Stimulated activated CD4-positive, alpha-beta T cell treated with anti-CD3 and anti-CD28 coated beads, Interleukin-1b, Interleukin-23, amount 100 ng/mL, for 1 hour (primary cell): ENCODE measurements at places on chromosomes 12 and 14.

DNA sequence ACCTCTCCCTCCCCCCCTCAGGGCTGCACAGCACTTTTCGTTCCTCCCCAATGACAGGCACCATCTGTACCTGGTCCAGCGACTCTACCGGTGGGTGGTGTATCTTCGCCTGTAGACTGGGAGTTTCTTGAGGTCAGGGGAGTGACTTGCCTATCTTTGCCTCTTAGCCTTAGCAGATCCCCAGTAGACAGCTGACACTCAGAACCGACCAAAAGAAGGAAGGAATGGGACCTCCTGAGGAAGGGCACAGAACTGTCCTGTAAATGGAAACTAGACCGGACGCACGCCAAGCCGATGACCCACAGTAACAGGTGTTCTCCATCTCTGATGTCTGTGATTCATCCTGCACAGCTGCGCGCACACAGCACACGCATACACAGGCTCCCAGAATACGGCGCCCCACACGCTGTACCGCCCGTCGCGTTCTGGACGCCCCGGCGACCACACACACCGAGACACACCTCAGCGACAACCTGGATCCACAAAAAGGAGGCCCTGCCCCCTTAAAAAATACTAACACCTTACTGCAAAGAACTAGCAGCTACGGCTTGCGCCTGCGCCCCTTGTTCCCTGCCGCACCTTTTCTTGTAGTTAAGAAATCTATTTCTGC lies 673 bp upstream of the TTC9 start:
- DNase-seq: no peak

DNA sequence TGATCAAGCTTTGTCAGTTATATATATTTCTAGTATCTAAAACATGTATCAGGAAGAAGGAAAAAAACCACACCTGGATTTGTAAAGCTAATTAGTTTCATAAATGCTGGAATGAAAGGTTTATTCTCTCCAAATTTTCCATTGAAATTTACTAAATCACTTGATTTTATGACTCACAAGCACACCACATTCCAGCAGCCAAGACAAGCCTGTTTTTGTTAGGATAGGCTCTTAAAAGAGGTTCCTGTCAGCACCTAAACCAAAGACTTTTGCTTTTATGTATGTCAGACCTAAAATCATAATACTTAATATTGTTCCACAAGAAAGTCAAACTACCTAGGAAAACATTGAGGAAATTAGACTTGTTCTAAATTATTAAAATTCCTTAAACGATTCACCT lies 85.3 kb upstream of the PAWR start:
- DNase-seq: no peak

GRCh38 chr14:82224610-82225009 lies 691.0 kb upstream of the SEL1L start:
- DNase-seq: no peak

DNA sequence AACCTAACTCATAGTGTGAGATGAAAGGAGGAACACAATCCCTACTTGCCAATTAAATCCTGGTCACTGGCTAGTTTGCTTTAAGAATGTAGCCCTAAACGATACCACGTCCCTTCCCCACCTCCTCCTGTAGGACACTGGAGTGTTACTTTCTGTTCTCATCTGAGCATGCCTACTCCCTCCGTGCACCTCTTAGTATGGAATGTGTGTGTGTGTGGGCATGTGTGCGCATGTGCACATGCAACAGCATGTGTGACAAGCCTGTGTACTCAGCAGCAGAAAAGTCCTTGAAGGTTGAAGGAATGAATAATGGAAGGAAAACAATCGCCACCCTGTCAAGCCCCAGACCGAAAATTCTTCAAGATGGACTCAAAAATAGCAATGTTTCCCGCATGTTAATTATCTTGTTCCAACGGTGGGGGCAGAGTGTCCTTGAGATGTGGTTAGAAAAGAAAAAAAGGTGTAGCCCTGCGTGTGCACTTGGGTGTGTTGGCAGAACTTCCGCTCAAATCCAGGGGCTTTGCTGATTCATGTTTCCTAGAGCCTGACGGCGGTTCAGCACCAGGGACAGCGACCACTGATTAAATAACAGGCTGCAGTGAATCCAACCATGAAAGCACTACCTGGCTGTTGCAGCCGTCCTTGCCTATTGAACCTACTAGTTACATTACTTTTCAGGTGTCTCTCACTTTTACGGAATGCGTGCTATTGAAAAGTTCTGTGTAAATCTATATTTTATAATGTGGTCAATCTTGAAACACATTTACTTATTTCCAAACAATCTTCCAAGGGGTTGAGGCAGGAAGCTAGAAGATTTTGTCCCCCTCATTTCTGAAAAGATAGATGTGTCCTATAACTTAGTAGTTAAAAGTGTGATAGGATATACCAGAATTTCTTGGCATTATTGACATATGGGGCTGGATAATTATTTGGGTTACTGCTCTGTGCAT lies 79.8 kb downstream of the SRRM4 start:
- no peak for DNase-seq

GRCh38 chr12:6114476-6114870 lies 10.0 kb downstream of the VWF start:
- DNase-seq: no peak

GRCh38 chr12:108821407-108822397 lies 35.7 kb downstream of the SSH1 start:
- no peak for DNase-seq

DNA sequence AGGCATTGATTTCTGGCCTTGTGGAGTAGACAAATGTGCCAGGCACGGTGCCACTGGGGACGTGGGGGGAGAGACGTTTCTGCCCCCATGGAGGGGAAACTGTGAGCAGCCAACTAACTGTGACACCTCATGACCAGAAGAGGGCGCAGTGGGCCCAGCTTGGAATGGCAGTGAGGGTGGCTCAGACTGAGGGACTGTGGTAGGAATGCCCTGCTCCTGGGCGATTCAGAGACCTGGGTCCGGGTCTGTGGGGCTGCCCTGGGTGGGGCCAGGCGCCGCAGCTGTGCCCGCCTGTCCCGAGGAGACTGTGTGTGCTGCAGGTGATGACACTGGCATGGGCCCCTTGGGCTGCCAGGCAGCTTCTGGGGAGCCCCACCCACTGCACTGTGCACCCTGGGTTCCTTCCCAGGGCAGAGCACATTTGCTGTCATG lies 60.6 kb downstream of the SLC25A47 start:
- peak; percentile 34 for DNase-seq

- DNase-seq: no peak
These were observed 33.7 kb upstream of the RIC8B start for GRCh38 chr12:106740818-106741217.

GRCh38 chr14:94659256-94659655 lies 47.1 kb downstream of the SERPINA3 start:
- DNase-seq: no peak

- no peak for DNase-seq
These were observed 277.9 kb downstream of the SSPN start for GRCh38 chr12:26473291-26473690.

DNA sequence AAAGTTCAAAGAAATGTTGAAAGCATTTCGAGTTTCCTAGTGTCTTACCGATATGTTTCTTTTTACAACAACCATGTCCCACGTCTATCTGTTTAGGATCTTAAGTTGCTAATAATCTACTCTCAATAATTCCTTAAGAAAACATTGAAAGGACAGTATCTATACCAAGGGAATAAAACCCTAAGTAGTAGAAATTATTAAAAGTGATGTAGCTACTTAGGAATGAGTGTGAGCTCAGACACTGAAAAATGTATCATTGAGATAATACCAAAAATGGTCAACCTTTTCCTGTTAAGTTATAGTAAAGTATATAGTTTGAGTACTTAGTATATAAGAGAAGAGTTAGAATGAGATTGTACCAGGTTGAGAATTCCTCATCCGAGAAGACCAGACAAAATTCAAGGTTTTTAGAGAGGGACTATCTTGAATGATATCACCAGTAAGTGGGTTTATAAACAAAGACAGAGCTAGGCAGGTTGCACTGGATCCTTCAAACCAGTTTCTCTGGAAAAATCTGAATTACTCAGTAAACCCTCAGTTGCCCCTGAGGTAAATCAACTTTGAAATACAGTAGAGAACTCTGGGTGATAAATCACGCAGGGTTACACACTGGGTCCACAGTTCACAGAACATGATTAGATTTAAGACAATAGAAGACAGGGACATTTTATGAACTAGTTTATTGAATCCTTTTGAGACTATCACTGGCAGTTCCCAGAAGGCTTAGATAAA lies 96.8 kb downstream of the ERGIC2 start:
- DNase-seq: no peak

- no peak for DNase-seq
These were observed 5.3 kb downstream of the LRIG3 start for GRCh38 chr12:58915037-58915436.

DNA sequence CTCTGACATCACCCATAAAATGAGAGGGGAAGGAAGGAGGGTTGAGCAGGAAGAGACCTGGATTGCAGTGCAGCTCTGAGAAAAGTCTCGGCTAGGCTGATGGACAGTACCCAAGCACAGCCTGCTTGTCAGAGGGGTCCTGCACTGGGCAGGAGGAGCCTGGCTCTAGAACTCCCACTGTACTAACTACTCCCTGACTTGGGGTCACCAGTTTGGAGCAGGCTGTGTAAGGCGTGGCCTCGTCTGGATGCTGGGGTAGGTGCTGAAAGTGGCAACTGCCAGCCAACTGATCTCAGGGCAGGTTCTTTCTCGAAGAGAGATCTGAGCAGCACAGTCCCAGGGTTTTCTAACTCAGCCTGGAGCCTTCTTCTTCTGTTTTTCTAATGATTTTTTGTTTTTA lies 176.3 kb downstream of the ATP23 start:
- DNase-seq: no peak
